ENCODE measurements at places on chromosomes 7 and 10.

GRCh38 chr7:70298780-70299471, 700.7 kb downstream of the AUTS2 start:
- no peak for DNase-seq

GRCh38 chr10:79339266-79339665, 8.0 kb upstream of the PPIF start:
- no peak for DNase-seq

DNA sequence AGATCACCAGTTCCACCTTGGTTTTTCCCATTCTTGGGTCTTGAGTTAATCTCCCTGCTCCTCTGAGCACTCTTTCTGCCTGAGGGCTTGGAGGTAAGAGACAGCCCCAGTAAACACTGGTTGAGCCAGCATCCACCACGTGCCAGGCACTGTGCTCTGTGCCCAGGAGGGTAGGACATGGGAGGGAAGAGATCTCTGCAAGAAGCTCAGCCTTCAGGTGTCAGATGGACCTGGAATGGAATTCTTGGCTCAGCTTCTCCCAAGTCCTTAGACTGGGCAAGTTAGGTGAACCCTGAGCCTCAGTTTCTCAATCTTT, 2.5 kb downstream of the ZYX start:
- no peak for DNase-seq

DNA sequence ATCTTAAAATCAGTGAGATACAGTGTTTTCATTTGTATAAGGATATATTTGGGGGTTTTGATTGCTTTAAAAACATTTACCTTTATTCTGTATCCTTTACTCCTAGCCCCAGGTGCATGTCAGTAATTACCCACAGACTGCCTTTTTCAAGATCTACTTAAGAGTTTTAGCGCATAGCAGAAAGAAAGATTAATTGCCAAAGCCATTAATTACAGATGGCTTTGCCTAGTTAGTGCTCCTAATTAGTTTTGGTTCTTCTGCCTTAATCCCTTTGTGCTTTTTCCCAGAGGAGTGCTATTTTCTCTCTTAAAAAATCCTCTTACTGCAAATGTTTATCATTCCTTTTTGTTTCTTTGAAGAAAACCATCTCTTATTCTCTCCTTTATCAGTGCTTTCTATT, 122.8 kb downstream of the MAPK8 start:
- no peak for DNase-seq

DNA sequence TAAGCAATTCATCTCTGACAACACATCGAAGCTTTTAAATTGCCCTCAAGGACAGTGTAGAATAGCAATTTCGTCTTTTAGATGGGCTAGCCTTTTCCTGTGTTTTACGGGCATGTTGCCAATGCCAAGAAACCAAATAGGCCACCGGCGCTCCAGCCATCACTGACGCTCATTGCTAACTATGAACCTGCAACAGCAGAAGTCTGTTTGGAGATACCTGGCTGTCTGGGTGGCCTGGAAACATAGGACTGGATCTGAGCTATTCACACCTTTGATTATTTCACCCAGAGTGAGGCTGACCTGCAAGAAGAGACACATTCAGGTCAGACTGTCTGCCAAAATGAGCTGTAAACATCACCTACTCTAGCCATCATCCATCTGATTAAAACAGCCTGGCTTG, 12.0 kb downstream of the KPNA7 start:
- no peak for DNase-seq
